ENCODE measurements at places on chromosomes 12 and 14.

DNA sequence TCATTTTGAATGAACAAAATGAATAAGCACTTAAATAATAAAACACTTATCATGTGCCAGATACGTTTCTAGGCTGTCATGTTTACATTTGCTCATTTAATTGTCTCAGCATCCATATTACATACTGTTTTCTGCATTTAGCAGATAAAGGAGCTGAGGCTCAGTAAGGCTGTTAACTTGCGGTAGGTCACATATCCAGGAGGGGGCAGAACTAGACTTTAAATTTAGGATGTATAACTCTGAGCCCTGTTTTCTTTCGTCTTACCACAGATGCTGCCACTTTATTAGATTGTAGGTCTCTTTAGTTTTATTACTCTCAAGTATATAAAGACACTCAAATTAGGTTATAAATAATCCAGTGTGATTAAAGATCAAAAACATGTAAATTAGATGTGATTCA, 17.7 kb downstream of the IRAK4 start:
- no peak for DNase-seq

GRCh38 chr14:64683264-64683663, 21.0 kb upstream of the PLEKHG3 start:
- DNase-seq = no peak

DNA sequence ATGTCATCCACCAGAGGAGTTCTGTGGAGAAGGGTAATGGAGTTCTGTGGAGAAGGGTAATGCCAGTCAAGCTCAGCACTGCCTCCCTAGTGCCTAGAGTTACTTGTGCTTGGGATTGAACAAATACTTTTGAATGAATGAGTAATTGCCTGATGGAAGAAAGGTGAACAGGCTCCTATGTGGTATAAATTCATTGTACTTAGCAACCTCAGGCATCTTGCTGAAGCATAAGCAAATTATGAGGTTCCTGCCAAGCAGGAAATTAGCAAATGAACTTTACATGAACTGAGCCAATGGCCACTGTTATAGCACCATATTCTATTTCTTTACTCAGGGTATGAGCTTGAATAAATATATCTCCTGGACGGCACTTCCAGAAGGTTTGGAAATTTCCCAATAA, 1047.2 kb downstream of the SLC6A15 start:
- DNase-seq = no peak

DNA sequence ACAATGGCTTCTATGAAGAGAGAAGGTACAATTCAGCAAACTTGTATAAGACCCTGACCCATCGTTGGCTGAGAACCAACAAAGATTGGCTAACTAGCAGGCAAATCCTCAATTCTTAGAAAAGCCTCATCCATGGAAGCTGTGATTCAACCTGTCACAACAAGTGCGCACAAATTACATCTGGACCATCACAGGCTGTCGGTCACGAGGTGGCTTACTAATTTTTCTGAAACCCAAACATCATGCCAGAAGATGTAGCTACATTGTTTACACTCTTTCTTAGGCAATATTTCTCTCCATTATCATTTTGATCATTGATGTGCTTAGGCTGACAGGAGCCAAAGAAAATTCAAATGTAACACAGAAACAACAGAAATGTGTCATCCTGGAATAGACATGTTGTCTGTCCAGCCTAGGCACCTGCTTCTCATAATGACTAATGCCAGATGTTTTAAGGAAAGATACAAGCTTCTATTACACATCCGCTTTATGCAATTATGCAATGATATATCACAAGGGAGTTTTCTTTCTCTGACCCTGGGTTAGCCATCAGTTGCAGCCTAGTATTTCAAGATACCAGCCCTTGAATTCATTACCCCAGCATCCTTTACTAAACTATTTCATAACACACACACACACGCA, 92.9 kb upstream of the DIO2 start:
- no peak for DNase-seq

DNA sequence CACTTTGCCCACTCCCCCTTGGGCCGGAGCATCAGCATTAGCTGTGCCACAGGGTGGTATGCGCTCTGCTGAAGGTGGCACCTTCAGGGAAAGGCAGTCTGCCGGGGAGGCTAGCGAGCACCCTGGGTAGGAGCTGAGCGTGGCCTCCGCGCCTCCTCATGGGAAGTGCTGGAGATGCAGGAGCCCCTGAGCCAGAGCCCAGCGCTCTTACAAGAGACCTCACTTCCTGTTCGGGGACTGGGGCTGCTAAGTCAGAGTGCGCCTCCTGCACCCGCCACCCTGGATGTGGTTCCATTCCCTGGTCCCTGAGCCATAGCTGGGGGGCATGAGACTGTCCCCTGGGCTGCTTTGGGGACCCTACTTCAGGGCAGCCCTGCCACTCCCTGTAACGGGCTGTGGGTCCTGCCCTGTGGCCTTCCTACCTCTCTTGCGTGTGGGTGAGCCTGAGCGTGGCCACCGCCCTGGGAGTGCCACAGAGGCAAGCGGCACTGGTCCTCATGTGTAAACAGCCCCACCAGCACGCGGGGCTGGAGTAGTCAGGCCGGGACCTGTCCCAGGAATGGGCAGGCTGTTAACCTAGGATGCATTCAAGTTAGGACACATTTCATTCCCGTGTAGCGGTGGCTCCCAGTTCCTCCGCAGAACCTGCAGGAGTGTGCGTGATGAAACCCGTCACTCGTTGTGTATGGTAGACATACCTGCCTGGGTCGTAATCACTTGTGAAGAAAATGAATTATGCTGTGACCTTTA, 19.4 kb downstream of the COA8 start:
- DNase-seq = no peak

GRCh38 chr12:79083181-79083580, 218.6 kb downstream of the SYT1 start:
- no peak for DNase-seq

DNA sequence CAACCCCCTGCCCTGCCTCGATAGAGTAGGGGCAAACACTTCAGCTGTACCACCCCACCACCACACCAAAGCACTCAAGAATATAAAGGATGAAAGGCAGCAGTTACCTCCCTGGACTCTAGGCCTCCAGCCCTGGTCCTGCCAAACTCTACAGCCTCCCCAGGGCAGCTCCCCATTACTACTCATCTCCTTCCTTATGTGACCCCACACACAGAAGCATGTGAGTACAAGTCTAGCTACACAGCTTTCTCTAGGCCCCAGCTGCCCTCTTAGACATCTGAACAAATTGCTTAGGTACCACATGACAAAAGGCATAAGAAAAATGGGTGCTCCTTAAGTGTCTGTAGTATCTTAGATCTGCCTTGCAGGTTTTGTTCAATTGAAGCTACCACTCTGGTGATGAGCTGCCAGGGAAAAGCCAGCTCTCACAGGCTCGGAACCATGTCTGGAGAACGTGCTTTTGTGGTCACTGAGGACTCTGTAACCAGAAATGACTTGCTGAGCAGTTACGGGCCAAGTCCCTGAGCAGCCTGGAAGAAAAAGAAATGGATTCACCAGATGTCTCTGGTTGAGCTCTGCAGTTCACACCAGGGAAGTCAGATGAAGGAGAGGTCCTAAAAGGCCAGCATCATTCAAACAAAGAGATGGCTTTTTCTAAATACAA, 32.8 kb downstream of the FMNL3 start:
- no peak for DNase-seq

GRCh38 chr12:79374545-79374944, 316.2 kb downstream of the PAWR start:
- no peak for DNase-seq

GRCh38 chr12:98656289-98657101, 11.4 kb downstream of the APAF1 start:
- DNase-seq = no peak

GRCh38 chr14:104883681-104884361, 18.8 kb downstream of the CEP170B start:
- DNase-seq = no peak

DNA sequence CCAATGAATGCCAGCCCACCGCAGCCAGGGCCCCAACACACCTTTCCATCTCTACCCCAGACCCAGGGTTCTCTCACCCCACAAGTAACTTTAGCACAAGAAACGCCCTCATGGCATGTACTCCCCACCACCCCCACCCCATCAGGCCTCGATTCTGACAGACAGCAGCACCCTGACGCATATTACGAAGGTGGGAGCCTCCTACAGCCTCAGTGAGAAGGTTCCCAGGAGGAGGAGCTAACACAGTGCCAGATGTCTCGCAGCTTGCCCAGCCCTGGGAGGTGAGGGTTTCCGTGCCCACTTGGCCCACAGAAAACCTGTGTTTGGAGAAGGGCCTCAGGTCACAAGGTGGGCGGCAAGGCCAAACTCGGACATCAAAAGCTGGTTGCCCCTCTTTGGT, 32.4 kb downstream of the CCDC88C start:
- DNase-seq = no peak

DNA sequence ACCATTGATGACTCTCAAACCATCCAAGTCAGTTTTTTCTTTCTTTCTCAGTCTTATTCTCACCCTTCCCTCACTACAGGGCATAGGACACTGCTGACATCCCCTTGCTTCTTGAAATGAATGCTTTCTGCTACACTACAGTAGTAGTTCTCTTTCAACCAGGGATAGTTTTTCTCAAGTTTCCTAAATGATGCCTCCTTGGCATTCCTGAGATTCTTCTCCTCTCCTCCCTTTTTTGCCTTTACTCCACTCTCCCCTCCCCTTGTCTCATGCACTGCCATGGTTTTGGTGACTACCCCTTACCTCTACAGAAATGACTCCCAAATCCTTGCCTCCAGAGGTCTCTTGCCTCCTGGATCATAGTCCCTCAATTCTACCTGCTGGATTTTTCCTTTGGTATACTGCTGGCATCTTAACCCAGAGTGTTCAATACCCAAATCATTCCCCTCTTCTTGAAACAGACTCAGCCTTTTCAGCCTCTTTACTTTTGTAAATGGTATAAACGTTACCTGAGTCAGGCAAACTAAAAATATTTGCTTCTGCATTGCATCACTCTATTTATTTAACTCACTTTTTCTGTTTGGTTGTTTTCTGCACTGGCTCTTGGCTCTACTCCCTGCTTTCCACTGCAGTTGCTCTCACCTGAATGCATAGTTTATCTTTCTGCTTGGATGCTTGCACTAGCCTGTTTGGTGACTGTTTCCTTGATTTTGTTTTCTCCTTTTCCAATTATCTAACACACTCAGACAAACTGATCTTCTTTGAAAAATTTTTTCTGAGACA, 211.6 kb upstream of the IGF1 start:
- no peak for DNase-seq

GRCh38 chr12:120196363-120196762, 1.8 kb upstream of the GCN1 start:
- DNase-seq = no peak

DNA sequence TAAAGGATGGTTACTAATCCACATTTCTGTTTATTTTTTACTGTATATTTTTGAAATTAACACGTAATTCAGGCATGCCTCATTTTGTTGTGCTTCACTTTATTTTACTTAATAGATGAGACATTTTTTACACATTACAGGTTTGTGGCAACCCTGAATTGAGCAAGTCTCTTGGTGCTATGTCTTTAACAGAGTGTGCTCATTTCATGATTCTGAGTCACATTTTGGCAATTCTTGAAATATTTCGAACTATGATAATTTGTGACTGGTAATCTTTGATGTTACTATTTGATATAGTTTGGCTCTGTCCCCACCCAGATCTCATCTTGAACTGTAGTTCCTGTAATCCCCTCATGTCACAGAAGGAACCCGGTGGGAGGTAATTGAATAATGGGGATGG, 1120.5 kb upstream of the FLRT2 start:
- no peak for DNase-seq

DNA sequence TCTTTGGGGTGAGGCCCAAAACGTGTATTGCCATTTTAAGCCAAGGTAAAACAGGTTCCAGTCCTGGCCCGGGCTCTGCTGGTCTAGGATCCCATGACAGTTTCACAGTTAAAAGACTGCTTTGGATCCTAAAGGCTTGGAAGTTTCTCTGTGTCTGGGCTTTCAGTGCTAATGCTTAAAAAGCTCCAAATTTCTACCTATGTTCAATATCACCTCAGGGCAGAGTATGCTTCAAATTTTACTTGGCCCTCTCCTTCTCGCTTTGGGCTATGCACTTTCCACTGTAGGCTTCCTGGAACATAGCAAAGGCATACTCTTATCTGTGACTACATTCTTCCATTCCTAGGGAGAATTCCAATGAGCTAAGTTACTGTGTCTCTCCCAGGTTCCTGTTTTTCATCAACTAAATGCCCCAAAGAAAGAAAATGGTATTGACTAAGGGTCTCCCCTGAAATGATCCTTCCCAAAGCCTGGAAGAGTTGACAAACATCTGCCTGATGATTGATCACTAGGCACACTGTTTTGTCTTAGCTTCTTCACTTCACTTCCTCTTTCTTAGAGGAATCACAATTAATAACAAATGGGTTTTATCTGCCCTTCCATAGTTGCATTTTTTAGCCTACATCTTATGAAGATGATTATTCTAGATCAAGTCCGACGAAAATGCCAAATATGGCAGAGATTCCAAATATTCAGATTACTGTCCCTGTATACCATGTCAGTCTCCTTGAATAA, 79.4 kb downstream of the TMTC2 start:
- no peak for DNase-seq

DNA sequence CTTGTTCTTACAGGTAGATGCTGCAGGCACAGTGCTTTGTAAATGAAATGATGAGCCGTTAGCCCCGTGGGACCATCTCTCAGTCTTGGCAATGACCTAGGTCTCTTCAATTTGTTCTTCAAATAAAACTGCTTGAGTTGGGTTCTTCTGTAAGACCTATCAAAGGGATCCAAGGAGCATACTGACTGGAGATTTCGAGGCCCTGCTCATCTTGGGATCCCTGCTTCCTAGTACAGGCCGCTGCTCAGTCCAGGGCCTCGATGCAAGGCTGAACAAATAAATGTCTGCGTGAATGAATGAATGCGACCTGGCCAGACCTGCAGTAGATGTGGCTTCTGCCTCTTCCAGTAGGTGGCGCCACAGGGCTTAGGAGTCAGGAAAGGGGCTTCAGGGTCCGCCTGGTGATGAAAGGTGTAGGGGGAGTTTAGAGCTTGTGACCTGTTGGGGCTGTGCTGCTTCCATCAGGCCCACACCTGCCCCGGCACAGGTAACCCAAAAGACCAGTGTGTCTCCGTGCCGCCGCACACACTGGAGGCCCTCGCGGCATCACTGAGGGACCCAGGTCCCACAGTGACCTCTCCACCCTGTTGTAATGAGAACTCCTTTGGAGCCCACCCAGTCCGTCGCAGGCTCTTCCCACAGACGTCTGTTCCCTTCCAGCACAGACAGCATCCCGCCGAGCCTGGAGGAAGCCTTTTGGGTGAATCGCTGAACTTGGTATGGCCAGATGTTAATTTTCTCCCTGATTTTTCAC, 4.4 kb downstream of the CACNA1C start:
- DNase-seq = no peak

DNA sequence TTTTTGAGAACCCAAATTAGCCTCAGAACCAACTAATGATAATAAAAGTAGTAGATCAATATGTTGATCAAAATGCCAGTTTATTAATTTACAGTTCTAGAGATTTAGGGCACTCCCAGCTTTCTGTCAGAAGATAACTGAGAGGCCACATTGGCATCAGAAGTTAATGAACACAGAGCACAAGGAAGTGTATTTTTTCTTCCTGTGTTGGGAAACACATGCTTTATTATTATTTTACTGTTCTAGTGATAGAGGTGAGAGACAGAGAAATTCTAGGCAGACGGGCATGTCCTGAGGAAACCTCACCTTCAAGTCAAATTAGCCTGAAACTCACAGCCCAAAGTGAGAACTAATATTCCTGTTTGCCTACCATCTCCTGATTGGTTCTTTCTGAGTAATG, 213.7 kb downstream of the PCNX1 start:
- no peak for DNase-seq

GRCh38 chr12:46200551-46200950, 68.3 kb downstream of the SLC38A1 start:
- DNase-seq = no peak

- DNase-seq = no peak
These were observed 78.9 kb downstream of the AKAP6 start for GRCh38 chr14:32408018-32408417.

Measured in right renal cortex interstitium (tissue), 3 donors.